ENCODE measurements at places on chromosomes 4 and X.

DNA sequence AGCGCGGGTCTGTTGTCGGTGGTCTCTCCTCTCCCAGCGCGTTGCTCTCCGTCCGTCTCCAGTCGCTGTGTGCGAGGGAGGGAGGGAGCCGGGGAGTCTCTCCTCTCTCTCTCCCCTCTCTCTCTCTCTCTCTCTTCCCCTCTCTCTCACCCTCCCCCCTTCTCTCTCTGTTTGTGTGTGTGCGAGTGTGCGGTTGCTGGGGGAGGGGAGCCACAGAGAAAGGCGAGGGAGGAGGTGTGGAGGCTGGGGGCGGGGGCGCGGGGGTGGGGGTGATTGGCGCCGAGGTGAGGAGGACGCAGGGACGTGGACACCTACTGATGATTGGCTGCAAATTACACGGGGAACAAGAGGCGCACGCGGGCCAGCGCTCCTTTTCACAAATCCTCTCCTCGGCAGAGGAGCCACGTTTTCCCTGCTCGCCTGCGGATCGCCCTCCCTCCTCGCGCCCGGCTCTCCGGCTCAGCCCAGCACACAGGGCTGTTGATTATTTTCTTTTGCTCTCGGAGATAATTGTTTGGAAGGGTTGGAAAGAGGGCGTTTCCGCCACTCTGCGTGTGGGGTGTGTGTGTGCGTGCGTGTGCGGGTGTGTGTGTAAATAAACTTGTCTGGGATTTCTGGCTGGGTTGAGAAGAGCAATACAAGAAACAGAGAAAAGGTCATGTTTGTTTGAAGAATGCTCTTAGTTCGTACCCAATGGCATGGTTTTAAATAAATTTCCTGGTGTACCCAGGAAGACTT lies at the start of gene CXXC4:
TSS of gene CXXC4 (minus strand) at position 73 of the 738 bp plus-strand sequence. CDS start 3,092 bp downstream, outside the sequence.
- no peak for DNase-seq

DNA sequence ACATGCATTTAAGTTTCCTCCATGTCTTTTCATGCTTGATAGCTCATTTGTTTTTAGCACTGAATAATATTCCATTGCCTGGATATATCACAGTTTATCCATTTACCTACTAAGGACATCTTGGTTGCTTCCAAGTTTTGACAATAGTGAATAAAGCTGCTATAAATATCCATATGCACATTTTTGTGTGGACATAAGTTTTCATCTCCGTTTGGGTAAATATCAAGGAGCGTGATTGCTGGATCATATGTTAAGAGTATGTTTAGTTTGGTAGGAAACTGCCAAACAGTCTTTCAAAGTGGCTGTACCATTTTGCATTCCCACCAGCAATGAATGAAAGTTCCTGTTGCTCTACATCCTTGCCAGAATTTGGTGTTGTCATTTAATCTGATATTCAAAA lies 172.5 kb downstream of the DHX15 start:
- DNase-seq = no peak

GRCh38 chrX:7143941-7144525 lies 3.5 kb upstream of the STS start:
- DNase-seq = no peak

- DNase-seq = no peak
Observed at GRCh38 chr4:139802488-139802887, 136.9 kb downstream of the MGST2 start.

DNA sequence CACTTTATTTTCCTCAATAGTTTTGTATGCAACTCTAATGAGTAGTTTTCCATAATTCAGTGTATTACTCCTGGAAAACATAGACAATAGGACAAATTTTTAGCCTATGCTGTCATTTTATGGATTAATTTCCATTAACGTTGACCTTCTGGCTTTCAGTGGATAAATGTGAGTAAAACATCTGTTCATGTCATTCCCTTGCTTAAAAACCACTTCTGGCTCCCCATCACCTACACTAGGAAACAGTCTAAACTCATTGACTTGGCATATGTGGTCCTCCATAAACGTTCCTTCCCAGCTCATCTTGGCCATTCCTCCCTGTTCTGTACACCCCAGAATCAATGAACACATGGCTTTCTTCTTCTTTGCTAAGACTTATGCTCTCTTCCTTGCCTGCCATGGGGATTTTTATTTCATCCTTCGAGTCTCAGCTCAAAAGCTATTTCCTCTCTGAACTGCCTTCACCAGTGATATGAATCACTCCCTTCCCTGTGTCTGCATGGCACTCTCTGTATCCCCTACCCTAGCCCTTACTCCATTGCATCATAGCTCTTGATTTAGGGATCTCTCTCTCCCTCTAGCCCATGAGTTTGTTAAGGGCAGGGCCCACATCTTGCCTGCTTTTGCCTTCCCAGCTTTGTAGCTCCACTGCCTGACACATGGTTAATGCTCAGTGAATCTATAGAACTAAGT lies 34.8 kb downstream of the DOCK11 start:
- DNase-seq = no peak

- no peak for DNase-seq
Observed at GRCh38 chrX:28854637-28855036, 267.4 kb downstream of the IL1RAPL1 start.

DNA sequence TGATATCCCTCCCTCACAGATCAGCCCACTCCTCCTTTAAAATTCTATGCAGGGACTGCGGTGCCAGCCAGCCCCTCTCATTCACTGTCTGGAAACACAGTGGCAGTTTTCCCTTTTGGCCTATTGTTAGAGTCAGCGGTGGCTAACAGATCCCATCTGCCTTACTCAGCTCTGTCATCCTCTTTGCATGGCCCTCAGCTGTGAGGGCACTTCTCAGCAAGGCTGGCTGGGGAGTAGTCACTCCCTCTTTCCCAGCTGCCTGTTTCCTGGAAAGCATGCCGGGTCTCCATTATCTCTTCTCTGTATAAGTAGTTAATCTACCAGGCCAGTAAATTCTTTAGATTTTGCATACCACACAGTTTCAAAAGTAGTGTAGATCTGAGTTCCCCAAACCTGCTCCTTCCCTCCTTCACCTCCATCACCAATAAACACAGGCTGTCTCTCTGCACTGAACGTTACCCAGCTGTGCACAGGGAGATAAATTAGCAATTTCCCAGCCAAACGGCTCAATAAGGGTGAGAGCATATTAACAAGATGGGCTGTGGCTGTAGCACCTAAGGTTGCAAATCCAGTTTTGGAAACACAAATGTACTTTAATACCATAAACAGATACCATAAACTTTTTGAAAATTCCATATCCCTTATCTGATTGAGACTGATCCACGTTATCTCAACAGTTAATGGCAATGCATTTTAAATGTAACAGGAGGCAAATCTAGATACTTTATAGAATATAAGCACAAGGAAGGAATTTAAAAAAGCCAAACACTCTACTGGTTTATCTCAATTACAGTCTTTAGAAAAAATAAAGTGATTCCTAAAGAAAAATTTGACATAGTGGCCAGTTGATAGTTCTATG lies 229.3 kb downstream of the ANKRD50 start:
- DNase-seq = no peak

GRCh38 chrX:10574663-10575062 lies 45.7 kb downstream of the MID1 start:
- no peak for DNase-seq

DNA sequence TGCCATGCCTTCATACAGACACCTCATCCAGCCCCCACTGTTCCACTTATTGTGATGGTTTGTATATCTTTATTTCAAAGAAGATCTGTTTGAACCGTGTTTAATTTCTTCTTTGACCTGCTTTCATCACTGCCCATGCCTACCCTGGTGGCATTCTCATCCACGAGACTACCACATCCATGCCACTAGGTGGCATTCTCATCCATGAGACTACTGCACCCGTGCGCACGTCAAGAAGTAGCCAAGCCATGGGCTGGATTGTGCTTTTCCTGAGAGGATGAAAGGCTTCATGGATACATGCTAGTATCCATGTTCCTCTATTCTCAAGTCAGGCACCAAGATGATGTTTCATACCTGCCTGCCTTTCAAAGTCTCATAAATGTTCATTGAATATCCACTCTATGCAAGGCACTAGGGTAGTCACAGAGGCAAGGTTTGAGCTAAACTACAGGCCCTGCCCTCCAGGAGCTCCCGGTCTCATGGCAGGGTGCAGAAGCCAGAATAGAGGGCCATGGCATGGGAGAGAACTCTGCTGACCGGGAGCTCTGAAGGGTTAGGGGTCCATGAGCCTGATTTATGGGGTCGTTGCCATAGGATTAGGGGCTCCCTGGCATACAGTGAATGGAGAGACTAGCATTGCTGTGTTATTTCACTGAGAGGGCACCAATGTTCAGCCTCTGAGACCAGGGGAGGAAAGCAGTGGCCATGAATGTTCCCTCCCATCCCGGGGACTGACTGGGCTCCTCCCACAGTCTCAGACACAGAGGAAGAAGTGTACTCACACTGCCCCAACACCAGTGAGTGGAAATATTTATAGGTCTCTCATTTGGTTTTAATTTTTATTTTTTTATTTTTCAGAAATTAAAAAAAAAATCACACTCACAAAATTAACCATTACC lies 24.8 kb upstream of the EOLA2 start:
- peak; percentile 8 for DNase-seq

- DNase-seq = no peak
Observed at GRCh38 chrX:154799556-154800348, 5.5 kb downstream of the MPP1 start.

DNA sequence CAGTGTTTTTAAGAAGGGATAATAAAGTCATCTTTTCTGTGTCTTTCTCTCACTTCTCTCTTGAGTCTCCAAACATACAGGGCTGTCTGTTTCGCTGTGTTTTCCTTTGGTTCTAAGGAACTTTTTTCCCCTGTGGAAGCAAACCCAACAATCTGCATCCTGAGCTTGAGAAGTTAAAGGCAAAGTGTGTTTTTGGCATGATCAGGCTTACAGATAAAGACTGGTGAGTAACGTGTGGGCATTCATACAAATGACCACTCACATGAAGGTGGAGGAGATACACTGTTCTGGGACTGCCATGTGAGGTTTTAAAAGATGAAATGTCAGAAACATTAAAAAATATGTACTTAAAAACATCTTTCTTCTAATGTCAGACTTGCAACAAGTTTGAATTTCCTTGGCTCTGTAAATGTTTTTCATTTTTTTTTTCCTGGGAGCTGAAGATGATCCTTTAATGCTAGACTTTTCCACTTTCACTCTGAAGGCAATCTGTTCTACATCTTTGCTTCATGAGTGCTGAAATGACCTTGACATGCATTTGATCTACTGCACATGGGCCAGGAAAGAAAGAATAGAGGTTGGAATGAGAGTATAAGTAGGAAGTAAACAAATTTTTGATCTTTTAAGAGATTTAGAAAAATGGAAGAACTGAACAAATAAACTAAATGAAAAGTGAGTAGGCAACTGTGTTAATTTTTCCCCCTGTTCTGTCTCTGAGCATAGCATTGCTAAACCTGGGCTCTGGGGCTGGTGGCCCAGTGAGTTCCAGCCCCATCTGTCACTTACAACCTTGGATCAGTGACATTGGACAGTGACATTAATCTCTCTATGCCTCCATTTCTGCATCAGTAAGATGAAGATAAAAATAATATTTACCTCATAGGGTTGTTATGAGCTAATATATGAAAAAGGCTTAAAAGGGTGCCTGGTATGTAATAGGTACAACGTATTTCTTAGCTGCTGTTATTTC lies 151.1 kb upstream of the TBC1D9 start:
- DNase-seq = no peak

- no peak for DNase-seq
Observed at GRCh38 chr4:122746485-122746965, 14.0 kb downstream of the BBS12 start.

- DNase-seq = no peak
Observed at GRCh38 chr4:181017038-181017437, 1226.2 kb upstream of the TENM3 start.

DNA sequence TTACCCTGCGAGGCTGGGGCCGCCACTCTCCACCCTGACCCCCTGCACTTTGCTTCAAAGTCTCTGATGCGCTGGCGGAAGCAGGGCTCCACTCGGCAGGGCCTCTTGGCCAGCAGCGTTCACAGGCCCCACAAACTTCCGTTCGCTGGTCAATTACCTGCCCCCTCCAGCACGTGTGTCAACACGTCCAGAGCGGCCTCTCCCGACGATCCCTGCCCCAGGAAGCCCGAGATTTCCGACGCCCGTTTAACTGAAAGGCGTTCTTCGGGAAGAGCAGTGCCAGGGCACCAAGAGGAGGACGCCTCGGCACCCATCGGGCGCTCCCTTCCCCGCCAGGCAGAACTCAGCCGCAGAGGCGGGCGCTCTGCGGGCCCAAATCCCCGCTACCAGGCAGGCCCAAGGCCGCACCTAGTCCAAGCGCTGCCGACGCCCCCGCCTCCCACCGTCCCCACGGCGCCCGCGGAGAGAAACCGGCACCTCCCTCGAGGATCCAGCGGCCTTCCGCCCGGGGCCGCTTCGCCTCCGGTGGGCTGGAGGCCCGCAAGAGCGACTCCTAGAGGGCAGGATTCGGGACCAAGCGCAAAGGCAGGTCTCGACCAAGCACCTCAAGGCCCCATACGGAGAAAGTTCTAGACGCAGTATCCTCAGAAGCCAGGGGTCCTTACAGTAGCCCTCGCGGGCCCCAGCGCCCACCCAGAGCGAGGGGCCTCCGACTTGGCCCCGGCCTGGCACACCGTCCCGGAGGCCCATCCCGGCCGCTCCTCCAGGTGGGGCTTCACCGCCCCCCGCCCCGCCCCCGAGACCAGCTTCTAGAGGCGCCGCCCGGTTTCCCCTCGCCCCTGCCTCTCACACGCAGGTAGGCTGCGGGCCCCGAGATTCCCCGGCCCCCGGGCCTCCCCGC lies 586 bp downstream of the BCAP31 start:
- DNase-seq = peak; percentile 65

DNA sequence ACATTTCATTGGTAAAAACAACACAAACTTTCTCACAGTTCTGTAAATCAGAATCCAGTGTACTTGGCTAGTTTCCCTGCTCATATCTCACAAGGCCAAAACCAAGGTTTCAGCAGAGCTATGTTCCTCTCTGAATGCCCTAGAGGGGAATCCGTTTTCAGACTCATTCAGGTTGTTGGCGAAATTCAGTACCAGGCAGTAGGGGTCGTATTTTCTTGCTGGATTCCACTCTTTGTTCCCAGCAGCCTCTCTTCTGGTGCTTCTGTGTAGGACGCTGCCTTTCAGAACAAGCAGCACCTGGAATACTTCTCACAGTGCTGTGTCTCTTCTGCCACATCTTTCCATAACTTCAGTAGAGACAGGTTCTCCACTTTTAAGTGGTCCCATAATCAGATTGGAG lies 351.9 kb downstream of the PCDH18 start:
- no peak for DNase-seq

- no peak for DNase-seq
Observed at GRCh38 chr4:153955327-153955726, 166.4 kb upstream of the SFRP2 start.

DNA sequence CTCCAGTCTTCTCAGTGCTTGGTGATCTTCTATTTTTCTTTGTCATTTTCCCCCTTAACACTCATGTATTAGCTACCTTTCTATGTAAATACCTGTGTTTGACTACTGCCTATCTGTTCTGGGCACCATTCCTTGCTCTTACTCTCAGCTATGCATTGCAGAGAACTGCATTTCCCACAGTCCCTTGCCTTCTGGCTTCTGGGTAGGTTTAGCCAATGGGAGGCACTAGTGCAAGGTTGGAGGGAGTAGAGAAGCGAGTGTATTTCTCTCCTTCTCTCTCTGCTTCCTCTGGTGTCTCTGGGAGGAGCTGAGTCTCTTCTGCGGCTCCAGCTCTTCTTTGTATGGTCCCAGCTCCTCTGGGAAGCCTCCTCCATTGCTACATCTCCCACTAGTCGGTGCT lies 50.5 kb downstream of the CWH43 start:
- no peak for DNase-seq

All from stimulated activated naive CD8-positive, alpha-beta T cell treated with anti-CD3 and anti-CD28 coated beads, Interleukin-15, Interleukin-2, amounts not matched to agents 100 U/mL and 50 U/mL, for 24 hours (primary cell).